GM12864 (cell line): ENCODE measurements at places on chromosomes 11 and 22.

- no peak for DNase-seq
Observed at GRCh38 chr11:79481795-79482194, 41.0 kb upstream of the TENM4 start.

- DNase-seq = no peak
Observed at GRCh38 chr11:94871491-94872185, 101.7 kb downstream of the CWC15 start.

DNA sequence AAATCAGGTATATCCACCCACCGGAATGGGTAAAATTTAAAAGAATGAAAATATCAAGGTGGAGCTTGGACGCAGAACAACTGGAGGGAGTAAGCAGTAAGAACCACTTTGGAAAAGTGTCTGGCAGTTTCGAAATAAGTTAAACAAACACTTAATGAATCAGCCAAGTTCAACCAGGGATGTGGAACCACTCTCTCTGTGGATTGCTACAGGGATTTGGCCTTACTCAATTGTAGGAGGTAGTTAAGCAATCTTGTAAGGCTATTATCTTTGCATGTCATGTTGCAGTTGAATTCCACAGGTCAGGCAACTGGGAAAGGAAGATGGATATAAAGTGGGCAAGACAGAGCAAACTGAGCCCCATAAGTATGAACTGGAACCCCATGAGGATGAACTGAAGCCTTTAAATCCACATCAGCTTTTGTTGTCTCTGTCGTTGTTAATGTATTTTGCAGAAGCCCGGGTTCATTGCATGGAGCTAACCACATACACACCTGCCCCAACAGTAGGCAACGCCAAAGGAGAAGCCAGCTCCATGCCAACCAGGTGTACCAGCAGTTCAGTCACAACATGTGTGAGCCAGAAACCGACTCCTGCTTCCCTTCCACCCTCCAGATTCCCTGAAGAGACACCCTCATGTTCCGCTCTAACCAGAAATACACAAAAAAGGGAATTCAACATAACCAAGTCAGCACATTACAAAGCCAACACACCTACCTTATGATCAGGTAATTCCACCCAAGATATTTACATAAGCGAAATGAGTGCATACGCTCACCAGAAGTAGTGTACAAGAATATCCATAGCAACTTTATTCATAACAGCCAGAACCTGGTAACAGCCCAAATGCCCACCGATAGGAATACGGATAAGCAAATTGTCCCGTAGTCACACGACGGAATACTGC, 8.0 kb upstream of the SLC43A3 start:
- DNase-seq = no peak

DNA sequence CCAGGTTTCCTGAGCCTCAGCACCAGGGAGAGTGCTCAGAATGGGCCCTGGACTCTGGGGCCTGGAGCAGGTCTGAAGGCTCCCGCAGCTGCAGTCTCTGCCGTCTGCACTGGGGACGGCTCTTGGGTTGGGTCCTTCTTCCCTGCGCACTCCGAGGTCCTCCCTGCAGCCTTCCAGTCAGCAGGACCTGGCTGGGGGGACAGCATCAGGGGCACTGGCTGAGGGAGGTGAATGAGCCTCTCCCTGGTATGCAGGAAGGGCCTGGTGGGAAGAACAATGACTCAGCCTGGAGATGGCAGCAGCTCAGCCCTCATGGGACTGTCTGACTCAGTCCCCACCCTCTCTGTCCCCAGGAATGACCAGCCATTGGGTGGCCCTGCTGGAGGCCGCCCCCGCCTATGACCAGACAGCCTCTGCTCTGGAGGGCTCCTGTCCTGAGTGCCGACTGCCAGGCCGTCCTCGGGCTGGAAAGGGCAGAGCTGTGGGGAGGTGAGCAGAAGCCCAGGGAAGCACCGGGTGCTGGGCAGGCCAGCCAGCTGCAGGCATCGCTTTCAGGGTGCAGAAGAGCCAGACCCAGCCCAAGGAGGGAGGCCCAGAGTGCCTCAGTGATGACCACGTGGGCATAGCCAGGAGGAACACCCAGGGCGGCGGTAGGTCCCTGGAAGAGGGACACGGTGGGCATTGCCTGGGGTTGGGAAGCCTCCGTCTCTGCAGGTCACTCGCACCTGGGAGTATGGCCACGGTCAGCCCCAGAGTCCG, 455.0 kb downstream of the BRD1 start:
- DNase-seq = no peak

DNA sequence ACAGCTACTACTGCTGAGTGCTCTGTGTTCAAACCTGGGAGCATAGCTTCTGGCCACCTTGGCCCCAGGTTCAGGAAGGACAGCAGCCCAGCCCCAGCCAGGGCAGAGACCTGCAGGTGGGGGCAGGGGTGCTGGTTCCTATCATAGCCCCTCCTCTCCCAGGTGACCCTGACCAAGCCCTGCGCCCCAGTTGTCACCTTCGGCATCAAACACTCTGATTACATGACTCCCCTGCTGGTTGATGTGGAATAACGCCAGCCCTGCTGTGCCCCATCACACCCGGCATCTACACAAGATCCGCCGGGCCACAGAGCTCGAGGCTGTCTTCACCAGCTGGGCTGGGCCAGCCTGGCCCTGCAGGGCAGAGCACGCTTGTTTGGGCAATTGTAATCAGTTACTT, 6.9 kb downstream of the SCGB1C1 start:
- DNase-seq = no peak

- DNase-seq = no peak
Observed at GRCh38 chr22:41762980-41763779, 37.3 kb upstream of the CCDC134 start.

DNA sequence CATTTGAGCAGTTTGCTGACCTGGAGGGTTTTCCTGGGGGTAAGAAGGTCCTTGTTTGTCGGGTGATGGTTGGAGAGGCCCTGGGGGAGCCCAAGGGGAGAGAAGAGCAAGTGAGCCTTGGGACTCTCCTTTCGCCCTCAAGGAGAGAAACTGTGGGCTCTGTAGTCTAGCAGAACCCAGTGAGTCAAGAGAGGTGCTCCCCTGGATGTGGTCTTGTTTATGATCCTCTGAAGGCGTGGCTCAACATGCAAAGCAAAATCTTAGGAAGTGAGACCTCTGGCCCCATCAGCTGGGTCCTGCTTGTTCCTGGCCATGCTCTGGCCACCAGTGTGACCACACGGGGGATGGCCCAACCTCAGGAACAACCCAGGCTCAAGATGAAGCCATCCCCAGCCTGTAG, 66.5 kb upstream of the ALX4 start:
- no peak for DNase-seq

DNA sequence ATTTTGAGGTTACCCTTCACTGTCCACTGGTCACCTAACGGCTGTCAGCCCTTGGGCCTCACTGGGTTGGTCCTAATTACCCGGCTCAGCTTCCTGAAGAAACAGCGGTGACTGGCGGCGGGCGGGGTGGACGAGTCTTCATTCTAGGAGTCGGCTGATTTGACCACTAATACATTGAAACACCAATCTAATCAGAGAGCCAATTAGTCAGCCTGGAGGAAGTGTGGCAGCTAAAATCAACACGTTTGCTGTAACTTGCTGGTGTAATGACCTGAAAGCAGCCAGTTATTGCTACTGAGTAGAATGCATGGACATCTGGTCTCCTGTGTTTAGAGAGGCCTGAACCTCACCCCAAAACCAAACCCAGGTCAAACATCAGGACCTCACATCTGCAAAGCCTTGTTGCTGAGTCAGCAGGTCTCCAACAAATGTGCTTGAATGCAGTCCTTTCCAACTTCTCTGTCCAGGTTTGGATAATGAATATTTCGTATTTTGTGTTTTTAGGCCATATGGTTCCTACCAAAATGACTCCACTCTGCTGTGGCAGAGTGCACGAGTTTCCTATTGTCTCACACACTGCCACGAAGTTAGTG, 496.4 kb downstream of the BRD1 start:
- no peak for DNase-seq

GRCh38 chr11:69799582-69799981, 19.6 kb downstream of the FGF3 start:
- no peak for DNase-seq

DNA sequence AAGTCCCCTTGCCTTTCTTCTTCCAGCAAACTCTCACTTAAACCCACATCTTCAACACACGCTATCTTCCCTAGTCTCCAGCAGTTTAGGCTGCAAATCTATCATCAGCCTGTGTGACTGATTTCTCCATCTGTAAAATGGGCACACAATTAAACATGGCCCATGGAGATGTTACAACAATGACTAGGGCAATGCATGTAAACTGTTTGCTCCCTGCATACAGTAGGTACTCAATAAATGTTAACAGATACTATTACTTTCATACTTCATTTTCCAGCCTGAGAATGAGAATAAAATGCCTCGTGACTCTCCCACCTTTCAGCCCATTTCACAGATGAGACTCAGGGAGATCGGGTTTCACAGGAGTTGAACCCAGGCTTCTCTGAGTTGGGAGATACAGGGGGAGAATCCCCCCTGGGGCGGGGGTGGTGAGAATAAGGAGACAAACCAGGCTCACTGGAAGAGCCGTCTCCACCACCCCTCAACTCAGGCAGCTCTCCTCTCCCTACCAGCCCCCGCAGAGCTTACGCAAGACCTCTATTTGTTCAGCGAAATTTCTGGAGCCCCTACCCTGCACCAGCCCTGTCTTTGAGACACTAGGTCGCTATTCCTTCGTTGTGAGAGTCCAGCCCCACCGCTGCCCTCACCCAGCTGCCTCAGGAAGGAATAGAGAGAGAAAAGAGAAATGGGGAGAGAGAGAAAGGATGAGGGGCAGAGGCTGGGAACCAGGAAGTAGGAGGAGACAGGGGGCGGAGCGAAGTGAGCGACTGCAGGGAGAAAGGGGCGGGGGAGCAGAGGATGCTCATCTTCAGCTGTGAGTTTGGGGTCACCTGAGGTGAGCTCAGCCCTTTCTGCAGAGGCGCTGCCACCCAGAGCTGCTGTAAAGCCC, 42.1 kb upstream of the KLHL35 start:
- DNase-seq = no peak

GRCh38 chr11:134450186-134450585, 38.1 kb upstream of the B3GAT1 start:
- no peak for DNase-seq

GRCh38 chr11:86374586-86374985, at the start of gene CCDC81:
Gene CCDC81 (plus strand): TSS chr11:86374887. CDS start chr11:86375164, 277 bp downstream.
- DNase-seq = no peak

GRCh38 chr22:46067159-46068111, 82.9 kb upstream of the PPARA start:
- DNase-seq = no peak

DNA sequence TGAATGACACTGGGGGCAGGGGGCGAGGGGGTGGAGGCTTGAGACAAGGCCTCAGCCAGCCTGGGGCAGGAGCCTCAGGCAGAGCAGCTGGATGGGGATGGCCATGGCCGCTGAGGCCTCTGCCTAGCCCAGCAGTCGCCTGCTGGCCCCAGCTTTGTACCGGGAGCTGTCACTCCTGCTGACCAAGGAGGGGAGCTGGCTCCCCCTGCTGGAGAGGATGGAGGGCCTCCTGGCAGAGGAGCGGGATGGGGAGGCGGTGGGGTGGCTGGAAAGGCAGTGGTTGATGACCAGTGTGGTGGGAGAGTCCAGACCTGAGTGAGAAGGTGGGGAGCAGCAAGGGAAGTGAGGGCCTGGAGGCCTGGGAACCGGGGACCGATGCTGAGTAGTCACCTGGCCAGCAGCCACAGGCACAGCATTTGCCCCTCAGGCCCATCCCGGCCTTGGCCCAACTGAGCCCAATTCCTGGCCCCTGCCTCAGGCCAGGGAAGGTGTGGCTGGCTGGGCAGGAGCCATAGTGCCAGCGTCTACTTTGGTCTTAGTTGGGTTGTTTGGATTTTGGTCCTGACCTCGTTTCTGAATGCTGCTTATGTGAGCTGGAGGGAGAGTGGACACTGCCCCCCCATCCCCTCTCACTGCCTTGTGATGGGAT, 6.0 kb upstream of the SUSD2 start:
- no peak for DNase-seq

- no peak for DNase-seq
Observed at GRCh38 chr22:41226723-41227655, 13.7 kb downstream of the CHADL start.

- no peak for DNase-seq
Observed at GRCh38 chr11:8873741-8874405, 37.1 kb upstream of the AKIP1 start.

DNA sequence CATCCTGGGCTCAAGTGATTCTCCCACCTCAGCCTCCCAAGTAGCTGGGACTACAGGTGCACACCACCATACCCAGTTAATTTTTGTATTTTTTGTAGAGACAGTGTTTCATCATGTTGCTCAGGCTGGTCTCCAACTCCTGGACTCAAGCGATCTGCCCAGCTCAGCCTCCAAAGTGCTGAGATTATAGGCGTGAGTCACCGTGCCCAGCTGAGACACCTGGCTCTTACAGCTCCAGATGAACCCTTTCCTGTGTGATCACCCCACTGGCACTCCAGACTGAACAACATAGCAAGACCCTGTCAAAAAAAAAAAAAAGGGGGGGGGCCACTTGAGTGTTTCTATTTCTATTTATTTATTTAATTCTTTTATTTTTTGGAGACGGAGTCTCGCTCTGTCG, 1.0 kb upstream of the ADSL start:
- DNase-seq = no peak
